ENCODE measurements at places on chromosomes 4 and X. TPM values are rescaled to one million over a fixed set of nuclear protein-coding genes. Genes with fewer than 3 reads are reported as not detected.

Gene PAGE2B
- total RNA-seq: not detected

Gene SSX3
- not detected for total RNA-seq

Gene TMEM150C
- total RNA-seq: 90.0 TPM

Gene TSC22D3
- total RNA-seq: 39.6 TPM

DNA sequence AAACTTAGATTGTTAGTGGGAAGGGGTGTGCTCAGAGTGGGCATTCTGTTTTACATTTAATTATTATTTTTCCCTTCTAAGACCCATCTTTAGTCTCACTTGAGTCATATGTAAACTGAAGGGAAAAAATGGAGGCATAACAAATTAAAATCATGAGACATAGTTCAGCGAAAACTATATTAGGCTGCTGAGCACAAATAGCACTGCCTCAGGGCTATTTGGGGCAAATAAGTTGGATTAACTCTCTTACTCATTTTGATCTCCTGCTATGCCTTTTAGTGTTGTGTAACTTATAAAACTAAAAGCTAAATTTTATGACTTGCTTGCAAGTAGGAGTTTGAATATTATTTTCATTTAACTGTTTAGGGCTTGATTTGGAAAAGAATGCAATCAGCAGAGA, 1329.2 kb upstream of the PCDH7 start:
- no peak for DNase-seq

GRCh38 chr4:89422441-89422990, 114.9 kb upstream of the GPRIN3 start:
- no peak for DNase-seq

DNA sequence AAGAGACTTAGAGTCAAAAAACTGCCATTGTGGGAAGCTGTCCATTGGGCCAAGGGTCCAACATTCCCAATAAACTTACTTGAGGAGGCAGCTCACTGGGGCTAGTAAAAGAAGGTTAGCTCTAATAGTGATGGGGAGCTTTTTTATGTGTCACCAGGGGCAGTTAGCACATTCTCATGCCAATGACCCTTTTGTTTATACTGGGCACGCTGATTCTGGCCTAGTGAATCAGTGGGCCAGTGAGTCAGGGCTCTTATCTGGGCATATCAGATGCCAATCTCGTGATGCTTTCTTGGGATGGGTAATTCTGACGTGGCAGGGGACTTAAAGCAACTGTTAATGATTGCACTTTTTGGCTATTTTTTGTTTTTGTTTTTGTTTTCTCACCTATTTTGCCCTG, 27.8 kb downstream of the TCEAL1 start:
- no peak for DNase-seq

GRCh38 chr4:90960433-90960832, 833.2 kb downstream of the CCSER1 start:
- no peak for DNase-seq

All from occipital lobe (tissue), 3 donors.